Right ventricle myocardium superior (tissue), 1 donor: ENCODE measurements at places on chromosomes 4 and X. TPM values are rescaled to one million over a fixed set of nuclear protein-coding genes. Genes with fewer than 3 reads are reported as not detected.
A peak's percentile ranks its signal among the peaks of the same experiment; 100 is the strongest.

AMOT gene
- total RNA-seq = 8.6 TPM

DNA sequence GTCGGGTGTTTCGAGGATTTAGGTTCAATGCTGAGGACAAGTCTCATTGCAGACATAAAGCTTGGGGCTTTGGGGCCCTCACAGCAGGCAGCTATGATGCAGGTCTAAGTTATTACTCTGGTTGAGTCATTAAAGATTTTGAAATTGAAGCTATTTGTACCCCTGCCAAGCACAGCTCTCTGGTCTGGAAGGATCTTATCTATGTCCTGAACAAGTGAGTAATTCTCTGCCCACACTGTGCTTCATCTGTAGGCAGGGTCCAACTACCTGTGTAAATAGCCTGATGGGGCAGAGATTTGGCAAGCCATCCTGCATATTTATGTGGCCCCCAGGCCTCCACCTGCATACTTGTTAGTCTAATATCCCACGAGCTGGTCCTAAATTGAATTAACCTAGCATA lies 41.4 kb upstream of the MAGEA4 start:
- DNase-seq = no peak

GRCh38 chr4:68498413-68499007 lies 51.2 kb downstream of the TMPRSS11E start:
- no peak for DNase-seq

DNA sequence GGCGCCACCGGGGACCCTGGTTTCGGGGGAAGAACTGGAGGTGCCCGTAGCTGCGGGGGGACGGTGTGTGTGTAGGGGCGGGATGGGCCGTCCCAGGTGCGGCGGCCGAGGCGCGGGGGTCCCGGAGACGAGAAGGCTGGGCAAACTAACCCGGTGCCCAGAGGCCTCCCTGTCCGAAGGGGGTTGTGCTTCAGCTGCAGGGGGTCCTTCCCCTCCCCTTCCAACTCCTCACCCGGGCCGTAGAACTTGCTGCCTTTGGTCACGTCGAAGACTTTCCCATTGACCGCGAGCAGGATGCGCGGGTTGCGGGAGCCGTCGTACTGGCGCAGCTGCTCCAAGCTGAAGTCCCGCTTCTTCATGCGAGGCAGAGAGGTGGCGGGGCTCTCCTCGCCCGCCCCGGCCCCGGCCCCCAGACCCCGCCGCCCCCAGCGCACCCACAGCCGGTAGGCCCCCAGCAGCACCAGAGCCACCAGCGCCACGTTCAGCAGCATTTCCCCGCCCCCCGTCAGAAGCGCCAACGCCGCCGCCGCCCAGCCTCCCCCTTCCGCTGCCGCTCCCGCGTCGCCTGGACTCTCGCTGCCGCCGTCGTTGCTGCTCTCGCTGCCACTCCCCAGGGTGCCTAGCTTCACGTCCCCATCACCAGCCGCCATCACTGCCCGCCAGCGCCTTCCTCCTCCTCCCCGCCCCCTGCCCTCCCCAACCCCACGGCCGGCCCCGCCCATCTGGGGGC lies at the start of gene PGRMC2:
Gene PGRMC2, minus strand, starts transcription at position 673 of the 730 bp plus-strand sequence. Its CDS starts 23 bp downstream, at position 650.
- DNase-seq = peak; percentile 58

- DNase-seq = no peak
Measured at GRCh38 chrX:135498236-135498635, 22.2 kb upstream of the INTS6L start.

- DNase-seq = no peak
Measured at GRCh38 chrX:129545408-129545807, 5.3 kb downstream of the OCRL start.
